Stimulated activated CD4-positive, alpha-beta T cell treated with anti-CD3 and anti-CD28 coated beads, Interleukin-4, amount 100 ng/mL, for 24 hours (primary cell): ENCODE measurements at places on chromosomes 7 and 10.

- DNase-seq: no peak
These were observed 151.6 kb downstream of the SEM1 start for GRCh38 chr7:96558093-96558492.

DNA sequence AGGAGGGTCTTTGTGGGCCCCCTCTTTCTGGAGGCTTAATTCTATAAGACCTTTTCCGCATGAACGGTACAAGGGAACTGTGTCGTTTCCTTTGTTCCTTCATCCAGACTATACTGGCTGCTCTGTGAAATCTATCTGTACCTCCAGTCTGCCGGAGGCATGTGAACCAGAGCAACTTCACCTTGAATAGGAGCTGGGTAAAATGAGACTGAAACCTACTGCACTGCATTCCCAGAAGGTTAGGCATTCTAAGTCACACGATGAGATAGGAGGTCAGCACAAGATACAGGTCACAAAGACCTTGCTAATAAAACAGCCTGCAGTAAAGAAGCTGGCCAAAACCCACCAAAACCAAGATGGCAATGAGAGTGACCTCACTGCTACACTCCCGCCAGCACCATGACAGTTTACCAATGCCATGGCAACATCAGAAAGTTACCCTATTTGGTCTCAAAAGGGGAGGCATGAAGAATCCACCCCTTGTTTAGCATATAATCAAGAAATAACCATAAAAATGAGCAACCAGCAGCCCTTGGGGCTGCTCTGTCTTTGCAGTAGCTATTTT is 36.8 kb upstream of the INPP5F start:
- no peak for DNase-seq

DNA sequence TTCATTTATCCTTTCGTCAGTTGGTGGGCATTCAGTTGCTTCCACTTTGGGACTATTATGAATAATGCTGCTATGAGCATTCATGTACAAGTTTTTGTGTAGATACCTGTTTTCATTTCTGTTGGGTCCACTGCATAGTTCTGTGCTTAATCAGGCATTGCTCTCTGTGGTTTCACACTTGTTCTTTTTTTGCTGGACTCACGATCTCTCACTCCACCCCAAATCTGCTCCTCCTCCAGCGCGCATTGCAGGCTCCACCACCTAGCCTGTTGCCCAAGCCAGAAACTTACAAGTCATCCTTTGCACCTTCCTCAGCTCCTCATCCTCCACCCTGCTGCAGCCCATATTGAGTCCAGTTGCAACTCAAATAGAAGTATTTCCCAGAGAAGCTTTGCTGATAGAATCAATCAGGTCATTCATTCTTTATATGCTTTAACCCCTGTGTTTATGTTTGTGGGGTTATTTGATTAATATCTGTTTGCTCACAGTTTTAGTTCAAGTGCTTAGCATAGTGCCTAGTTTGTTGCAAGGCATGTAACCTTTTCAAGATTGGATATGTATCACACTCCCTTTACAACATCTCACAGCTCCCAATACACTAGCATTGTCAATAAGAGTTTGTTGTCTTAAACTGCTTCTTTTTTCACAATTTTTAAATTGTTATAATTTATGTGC is 16.6 kb upstream of the AFAP1L2 start:
- DNase-seq: no peak

DNA sequence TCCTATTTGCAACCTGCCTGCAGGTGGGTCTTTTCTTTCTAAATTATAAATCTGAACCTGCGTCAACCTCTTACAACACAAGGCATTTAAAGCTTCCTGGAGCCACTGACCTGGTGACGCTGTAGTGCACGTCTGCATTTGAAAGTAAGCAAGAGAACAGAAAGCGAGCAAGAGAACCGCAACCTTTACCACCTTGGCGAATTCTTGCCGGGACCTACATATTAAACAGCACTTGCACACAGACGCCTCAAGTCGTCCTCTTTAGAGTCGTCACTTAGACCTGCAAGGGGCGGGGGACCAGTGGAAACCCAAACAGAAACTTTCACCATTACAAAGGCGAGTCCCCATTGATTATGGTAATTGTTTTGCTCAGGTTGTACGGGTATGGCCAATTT is 9.5 kb downstream of the GLI3 start:
- no peak for DNase-seq

DNA sequence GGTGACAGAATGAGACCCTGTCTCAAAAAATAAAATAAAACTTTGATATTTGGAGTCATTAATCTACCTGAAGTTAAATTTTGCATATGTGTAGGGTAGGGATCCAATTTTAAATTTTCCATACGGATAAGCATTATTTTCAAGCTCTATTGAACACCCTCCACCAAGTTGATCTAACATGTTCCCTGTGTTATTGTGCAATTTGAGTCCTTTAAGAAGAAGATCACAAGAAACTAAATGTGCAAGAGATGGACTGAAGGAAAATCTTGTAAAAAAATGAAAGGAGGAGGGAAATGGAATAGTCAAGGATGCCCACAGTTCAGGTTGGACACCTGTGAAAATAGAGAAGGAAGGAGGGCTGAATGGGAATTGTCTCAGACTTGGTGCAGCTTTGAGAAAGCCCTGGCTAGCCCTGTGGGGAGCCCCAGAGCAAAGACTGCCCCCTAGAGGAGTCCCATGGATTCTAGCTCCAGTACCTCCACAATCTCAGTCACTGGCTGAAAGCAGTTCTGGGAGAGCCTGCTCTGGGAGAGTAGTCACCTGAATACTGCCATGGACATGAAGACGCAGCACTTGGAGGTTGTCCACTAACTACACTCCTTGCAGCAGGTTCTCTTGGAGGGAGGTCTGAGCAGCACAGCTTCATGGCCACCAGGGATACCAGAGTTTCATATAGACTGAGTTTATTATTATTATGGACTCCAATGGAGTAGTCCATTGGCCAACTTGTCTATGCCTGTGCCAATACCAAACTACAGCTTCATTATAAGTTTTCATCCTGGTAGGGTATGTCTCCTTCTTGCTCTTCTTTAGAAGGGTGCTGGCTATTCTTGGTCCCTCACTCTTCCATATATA is 5.7 kb upstream of the TIAL1 start:
- DNase-seq: peak; percentile 32

GRCh38 chr7:40057292-40057691 is 77.1 kb downstream of the MPLKIP start:
- DNase-seq: no peak

DNA sequence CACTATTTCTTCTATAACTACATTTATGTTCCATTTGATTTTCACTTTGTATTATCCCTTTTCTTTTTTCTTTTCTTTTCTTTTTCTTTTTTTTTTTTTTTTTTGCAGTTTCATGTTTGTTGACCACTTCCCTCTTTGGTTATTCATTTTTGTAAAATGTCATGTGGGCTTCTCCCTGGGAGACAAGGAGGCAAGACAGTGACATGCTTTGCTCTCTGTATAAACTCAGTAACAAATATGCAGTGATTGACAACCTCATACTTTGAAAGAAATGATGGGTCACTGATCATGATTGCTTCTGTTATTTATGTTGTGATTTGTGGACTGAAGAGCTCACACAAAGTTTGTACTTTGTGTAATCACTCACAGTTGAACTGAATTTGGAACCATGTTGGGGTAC is 90.2 kb upstream of the ABI1 start:
- DNase-seq: no peak

GRCh38 chr7:136869991-136870865 is 1.8 kb downstream of the CHRM2 start:
- no peak for DNase-seq

GRCh38 chr7:38186593-38187314 is 8.7 kb downstream of the STARD3NL start:
- no peak for DNase-seq

DNA sequence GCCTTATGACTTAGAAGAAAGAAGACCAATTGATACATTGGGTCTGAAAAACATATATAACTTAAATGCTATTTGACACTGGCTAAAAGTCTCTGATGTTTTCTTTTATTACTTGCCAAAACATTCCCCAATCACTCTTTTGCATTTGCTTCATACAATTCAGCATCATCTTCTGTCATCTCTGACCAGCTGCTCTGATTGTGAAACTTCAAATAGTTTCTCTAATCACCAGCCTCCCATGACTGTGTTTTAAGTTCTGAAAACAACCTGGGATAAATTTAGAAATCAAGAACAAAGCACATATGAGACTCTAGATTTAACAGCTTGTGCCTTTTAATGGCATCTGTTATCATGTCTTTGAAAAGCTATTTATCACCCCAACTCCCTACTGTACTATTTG is 208.4 kb upstream of the KCND2 start:
- DNase-seq: no peak

DNA sequence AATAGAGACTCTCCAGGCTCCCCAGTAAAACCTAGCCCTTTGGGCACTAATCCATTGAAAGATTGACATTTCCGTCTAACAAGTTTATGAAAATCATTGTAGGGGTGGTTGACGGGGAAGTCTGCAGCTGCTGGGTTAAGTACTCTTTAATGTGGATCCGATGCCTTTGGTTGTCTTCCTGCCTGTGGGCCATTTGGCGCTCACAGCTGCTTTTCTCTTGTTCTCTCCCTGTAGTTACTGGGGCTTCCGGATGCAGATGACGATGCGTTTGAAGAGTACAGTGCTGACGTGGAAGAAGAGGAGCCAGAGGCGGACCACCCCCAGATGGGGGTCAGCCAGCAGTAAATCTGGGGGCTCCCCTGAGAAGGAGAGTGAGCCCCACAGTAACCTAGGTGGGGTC is 22.4 kb downstream of the MTURN start:
- DNase-seq: peak; percentile 16

DNA sequence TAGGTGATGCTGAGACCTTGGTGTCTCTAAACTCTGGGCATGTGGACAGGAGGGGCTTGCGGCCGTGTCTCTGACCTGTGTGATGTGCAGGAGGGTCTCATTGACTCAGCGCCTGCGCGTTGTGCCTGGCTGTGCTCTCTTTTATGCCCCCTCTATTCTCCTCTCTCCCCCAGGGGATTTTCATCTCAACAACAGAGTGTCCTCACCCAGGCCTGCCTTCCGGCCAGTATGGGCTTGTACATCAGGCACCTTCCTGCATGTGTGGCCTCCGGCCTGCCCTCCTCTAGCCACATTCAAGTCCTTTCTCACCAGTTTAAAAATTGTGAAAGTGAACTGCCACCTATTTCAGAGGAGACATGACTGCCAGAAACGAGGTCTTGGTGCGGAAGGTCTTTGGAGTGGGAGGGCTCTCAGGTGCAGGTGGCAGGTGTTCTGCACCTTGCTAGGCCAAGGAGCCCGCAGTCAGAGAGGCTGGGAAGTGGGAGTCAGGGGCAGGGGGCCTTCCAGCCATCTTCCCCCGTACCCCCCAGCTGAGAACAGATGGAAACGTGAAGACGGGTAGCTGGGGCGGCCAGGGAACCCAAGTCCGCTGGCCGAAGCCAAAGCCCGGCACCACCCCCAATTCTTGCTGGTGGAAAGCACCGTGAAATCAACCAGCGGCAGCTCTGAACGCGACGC is 531 bp upstream of the INTS15 start:
- DNase-seq: no peak

DNA sequence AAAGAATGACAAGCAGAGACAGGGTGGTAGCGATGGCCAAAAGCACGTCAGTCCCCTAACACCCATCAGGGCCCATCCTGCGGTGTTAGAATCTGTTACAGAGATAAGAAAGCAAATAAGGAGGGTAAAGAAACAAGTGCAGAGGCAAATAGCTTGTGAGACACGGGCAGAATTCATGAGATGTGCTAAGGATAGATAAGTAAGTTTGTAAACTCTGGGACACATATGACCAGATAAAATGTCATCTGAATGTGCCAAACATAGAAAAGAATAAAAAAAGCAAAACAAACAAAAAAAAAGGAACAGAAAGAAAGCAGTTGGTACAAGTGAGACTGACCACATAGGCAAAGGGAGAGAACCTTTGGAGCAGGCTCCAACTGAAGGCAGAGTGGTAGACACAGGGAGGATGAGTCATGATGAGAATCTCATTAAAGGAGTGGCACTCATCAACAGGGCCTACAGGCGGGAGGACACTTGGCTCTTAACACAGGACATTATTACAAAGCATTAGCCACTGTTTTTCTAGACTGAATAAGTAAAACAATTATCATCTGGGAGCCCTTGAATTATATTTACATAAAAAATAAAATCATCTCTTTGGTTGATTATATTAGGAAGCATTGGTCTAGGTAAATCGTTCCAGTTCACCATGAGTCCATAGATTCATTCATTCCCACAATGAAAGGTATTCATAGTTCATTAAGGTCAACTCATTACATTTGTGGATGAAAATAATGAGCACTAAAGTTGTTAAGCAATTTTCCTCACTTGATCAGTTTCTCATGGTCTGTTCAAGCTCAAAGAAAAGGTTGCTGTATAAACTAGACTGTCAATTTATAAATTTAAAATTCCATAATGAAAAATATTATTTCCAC is 21.5 kb upstream of the EPHB6 start:
- DNase-seq: no peak

GRCh38 chr10:82880776-82881290 is 1005.8 kb downstream of the NRG3 start:
- no peak for DNase-seq

- no peak for DNase-seq
These were observed 2.4 kb downstream of the TCTN3 start for GRCh38 chr10:95691281-95691680.

DNA sequence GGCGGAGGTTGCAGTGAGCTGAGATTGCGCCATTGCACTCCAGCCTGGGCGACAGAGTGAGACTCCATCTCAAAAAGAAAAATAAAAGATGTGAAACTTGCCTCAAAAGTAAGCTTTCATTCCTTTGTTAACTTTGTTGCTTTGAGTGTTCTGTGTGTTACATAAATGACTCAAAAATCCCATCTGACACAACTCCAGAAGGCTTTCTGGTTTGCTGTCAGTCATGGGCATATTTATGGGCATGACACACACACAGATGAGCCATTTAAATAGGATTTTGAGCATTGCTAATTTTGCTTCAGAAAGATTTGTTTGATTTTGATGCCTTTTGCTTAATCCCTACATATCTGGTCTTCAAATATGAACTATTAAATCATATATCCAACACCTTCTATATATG is 82.6 kb downstream of the CACNB2 start:
- no peak for DNase-seq

DNA sequence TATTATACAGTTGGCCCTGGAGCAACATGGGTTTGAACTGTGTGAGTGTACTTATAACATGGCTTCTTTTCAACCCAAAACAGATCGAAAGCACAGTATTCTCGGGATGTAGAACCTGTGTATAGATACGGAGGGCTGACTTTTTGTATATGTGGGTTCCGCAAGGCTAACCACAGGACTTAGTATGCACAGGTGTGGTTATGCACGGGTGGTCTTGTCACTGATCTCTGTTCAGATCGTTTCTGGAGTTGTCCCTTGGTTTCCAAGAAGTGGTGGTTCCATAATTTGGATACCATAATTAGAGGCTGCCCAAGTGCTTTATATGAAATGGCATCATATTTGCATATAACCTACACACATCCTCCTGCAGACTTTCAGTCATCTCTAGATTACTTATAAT is 10.9 kb upstream of the BHLHA15 start:
- DNase-seq: no peak

- DNase-seq: no peak
These were observed 58.0 kb downstream of the PRKAG2 start for GRCh38 chr7:151818674-151819519.
